Jurkat, Clone E6-1 (cell line): ENCODE measurements at places on chromosomes 6 and 20.

DNA sequence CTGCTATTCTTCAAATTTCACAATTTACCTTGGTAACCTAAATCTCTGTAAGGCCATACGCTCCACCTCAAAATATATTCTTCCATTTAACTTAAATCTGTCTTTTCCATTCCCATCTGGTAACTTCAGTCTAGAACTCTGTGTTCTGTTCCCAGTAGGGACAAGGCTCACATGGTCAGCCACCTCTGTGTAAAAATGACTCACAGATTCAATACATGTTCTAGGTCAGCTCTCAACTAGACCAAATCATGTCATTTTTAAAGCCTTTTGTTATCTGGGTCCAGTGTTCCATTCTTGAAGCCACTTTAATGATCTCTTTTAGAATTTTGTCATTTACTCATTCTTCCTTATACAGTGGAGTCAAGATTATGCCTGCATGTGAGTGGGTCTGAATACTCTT lies 315.6 kb upstream of the CITED2 start:
- no peak for DNase-seq

DNA sequence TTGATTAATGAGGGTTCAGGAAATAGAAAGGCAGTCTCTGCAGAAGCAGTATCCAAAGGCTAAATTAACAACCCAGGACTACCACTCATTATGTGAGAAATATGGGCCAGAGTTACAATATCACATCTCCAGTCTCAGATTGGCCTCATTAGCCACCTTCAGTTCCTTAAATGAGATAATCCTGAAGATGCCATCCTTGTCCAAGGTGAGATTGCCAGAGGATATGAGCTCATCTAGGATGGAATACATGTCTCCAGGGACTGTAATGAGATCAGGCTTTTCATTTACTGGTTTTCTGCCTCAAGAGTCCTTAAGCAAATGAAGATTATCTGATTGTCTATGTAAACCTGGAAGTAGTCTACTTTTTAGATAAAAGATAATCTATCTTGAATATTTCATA lies 196.3 kb downstream of the FUT9 start:
- DNase-seq, result no peak

GRCh38 chr6:124683507-124683906 lies 278.7 kb upstream of the RNF217 start:
- DNase-seq, result no peak

GRCh38 chr6:113329942-113330635 lies 527.1 kb upstream of the MARCKS start:
- no peak for DNase-seq

- no peak for DNase-seq
These were observed 80.3 kb downstream of the BACH2 start for GRCh38 chr6:90216072-90216977.

DNA sequence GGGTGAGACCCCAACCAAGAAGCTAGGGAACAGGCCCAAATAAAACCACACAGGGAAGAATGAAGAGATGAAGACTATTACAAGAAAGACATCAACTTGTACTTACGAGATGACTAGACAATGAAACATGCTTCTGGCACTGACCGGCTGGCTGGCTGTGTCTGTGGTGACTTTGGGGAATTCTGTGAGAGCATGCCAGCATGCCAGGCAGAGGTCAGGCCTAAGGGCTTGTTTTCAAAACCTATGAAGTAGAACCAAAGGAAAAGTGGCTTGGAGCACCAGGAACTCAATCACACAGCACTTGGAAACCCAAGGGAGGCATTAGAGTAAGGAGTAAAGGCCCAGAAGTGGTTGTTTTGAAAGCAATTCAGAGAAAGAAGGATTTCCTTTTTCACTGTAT lies 28.4 kb upstream of the GSTA3 start:
- DNase-seq, result no peak

- no peak for DNase-seq
These were observed 98.7 kb downstream of the BACH2 start for GRCh38 chr6:90197854-90198496.

DNA sequence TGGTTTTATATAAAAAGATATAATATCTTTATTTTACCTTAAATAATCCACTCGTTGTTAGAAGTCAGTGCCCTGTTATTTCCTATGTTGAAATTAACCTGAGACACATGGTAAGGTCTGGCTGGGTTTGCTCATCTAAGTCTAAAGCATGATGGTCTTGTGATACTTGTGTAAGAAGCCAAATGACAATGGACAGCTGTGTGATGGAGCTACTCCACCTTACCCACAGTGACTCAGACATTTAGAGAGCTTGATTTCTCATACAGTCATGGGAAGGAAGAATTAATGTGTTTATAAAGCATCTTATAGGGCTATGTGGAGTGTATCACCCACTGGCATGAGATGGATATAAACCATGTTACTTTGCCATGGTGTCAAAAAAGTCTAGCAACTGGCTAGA lies 11.7 kb downstream of the CTCFL start:
- DNase-seq, result no peak

- DNase-seq, result no peak
These were observed 168.2 kb downstream of the GPX5 start for GRCh38 chr6:28693751-28694443.

- DNase-seq, result no peak
These were observed 228.7 kb downstream of the BCAS1 start for GRCh38 chr20:53841741-53842140.

GRCh38 chr6:162538643-162539064 lies 188.9 kb downstream of the PRKN start:
- no peak for DNase-seq

DNA sequence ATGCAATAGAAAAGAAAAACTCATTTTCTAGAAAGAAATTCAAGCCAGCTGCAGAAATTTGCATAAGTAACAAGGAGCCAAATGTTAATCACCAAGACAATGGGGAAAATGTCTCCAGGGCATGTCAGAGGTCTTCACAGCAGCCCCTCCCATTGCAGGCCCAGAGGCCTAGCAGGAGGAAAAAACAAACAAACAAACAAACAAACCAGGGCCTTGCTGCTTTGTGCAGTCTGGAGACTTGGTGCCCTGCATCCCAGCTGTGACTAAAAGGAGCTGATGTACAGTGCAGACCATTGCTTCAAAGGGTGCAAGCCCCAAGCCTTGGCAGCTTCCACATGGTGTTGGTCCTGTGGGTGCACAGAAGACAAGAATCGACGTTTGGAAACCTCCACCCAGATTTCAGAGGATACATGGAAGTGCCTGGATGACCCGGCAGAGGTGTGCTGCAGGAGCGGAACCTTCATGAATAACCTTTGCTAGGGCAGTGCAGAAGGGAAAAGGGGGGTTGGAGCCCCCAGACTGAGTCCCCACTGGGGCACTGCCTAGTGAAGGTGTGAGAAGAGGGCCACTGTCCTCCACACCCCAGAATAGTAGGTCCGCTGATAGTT lies 110.9 kb upstream of the AKAP12 start:
- DNase-seq, result no peak

GRCh38 chr6:89986650-89987074 lies 92.4 kb downstream of the GJA10 start:
- DNase-seq, result no peak

GRCh38 chr6:30547454-30547853 lies 8.8 kb downstream of the GNL1 start:
- no peak for DNase-seq

DNA sequence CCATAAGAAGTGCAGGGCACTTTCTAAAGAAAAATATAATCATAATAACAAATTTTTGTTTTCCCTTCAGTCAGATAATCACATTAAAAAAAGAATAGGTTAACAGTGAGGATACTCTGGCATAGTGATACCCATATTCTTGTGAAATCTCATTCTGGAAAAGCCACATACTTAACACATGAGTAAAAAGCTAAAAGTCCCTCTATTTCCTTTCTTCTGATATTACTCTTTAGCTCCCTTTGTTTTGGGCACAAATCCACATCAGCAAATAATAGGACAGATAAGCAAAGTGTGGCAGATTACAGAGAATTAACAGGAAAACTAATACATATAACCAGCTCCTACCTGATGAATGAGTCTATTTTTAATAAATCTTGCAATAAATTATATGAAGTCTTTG lies 15.8 kb downstream of the SHPRH start:
- DNase-seq, result no peak

DNA sequence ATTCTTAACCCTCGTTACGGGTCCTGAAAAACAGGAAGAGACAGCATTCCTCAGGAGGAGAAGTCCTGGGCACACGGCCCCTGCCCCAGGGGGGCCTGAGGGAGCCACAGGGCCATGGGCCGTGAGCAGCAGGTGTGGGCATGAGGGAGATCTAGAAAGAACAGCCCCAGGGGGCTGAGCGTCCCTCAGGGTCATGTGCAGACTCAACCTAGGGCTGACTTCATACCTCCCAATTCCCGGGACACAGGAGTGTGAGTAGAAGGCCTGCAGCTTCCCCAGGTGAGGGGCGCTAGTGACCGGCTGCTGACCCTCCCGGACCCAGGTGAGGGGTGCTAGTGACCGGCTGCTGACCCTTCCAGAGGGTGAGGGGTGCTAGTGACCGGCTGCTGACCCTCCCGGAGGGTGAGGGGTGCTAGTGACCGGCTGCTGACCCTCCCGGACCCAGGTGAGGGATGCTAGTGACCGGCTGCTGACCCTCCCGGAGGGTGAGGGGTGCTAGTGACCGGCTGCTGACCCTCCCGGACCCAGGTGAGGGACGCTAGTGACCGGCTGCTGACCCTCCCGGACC lies 35.1 kb downstream of the FRMD1 start:
- no peak for DNase-seq

- DNase-seq, result peak; percentile 86
These were observed 38.7 kb downstream of the MAP3K5 start for GRCh38 chr6:136753624-136754023.

- DNase-seq, result no peak
These were observed 163.8 kb downstream of the TMEM200A start for GRCh38 chr6:130529569-130530149.

DNA sequence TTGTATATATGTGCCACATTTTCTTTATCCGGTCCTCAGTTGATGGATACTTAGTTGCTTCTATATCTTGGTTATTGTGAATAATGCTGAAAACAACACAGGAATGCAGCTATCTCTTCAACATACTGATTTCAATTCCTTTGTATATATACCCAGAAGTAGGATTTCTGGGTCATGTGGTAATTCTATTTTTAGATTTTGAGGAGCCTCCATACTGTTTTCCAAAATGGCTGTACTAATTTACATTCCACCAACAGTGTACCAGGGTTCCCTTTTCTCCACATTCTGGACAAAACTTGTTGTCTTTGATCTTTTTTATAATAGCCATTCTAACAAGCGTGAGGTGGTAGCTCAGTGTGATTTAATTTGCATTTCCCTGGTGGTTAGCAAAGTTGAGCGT lies 1.6 kb downstream of the SIRT5 start:
- no peak for DNase-seq
